ENCODE measurements at places on chromosomes 5 and 9. TPM values are rescaled to one million over a fixed set of nuclear protein-coding genes. Genes with fewer than 3 reads are reported as not detected.

GRCh38 chr5:172361566-172362238 lies 78.1 kb upstream of the UBTD2 start:
- DNase-seq: peak; percentile 80

BTNL8 gene
- total RNA-seq: not detected

CAMK2A gene
- not detected for total RNA-seq

DNA sequence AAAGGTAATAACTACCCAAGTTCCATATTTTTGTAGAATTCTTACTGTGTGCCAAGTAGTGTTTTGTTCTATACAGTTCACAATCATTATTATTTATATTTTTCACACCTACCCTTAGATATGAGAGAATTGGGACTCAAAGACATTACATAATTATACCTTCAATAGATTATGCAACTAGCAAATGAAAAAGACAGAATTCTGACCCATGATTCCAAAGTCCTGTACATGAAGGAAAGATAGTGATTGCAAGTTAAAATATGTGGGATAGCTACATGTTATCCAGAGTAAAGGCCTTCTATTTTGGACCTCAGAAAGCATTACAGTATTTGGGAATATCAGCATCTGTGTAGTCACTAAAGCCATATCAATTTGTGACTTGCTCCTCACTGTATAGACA lies 581.0 kb downstream of the ELAVL2 start:
- no peak for DNase-seq

HARS2 gene
- 37.2 TPM for total RNA-seq

- DNase-seq: no peak
Observed at GRCh38 chr5:65150599-65151304, 331.0 kb downstream of the ADAMTS6 start.

Measured in lower leg skin (tissue), 4 donors.